ENCODE measurements at places on chromosomes 7 and 10. TPM values are rescaled to one million over a fixed set of nuclear protein-coding genes. Genes with fewer than 3 reads are reported as not detected.

GRCh38 chr10:30986053-30986555 lies 45.6 kb downstream of the ZNF438 start:
- no peak for DNase-seq

EPHA1 gene
- 21.0 TPM for total RNA-seq

GRCh38 chr7:100968650-100969049 lies 715 bp upstream of the MUC12 start:
- no peak for DNase-seq

FAM20C gene
- 13.4 TPM for total RNA-seq

VENTX gene
- 0.25 TPM for total RNA-seq

CABCOCO1 gene
- total RNA-seq, result not detected

PDK4 gene
- 6.3 TPM for total RNA-seq

DNA sequence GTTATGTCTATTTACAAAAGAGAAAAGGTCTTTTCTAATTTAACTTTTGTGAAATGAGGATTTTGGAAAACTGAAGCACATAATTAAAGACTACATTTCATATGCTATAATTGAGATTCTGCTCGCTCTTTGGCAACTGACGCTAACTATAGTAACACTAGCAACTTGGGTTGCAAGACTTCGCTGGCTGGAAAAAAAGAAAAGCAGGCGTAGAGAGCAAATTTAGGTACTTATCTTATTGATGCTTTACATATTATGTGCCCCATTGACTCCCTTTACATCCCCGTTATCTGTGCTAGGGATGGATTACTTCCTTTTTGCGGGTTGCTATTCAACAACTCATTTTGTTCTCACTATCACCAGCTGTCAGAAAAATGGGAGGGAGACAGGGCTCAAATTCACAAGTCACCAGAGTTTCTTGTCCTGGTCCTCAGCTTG lies 10.5 kb downstream of the SEMA3C start:
- DNase-seq, result no peak

DNA sequence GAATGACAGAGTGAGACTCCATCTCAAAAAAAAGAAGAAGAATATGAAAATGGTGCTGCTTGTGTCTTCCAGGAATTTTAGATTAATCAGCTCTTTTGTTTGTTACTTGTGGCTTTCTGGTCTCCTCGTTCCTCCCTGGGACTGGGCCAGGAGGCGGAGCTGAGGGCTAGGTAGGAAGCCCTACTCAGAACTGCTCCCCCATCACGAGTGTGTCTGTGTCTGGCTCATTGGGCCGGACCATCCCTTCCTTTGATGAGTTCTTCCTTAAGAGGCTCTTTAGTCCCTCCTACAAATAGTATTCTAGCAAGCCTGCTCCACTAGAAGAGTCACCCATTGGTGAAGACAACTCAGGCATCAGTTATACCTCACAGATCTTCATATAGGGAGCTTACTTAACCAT lies 56.8 kb upstream of the YAE1 start:
- no peak for DNase-seq
